ENCODE measurements at places on chromosomes 11 and 22. TPM values are rescaled to one million over a fixed set of nuclear protein-coding genes. Genes with fewer than 3 reads are reported as not detected.

- H3K36me3 ChIP-seq: peaks cover 6% of the 10 kb centered on the region
- no peak for DNase-seq
- H3K4me1 ChIP-seq: peaks cover 35% of the 10 kb centered on the region
- peaks cover 1% of the 10 kb centered on the region for H3K27me3 ChIP-seq
- H3K4me3 ChIP-seq: no peak overlapping the region
Observed at GRCh38 chr11:100910808-100911207, 218.8 kb downstream of the PGR start.

GRCh38 chr11:96237766-96238266, 105.2 kb downstream of the MAML2 start:
- H3K27ac ChIP-seq: no peak overlapping the region
- DNase-seq: no peak
- H3K36me3 ChIP-seq: no peaks in the 10 kb centered on the region
- no peaks in the 10 kb centered on the region for H3K27me3 ChIP-seq
- H3K4me1 ChIP-seq: peaks cover 3% of the 10 kb centered on the region

GRCh38 chr22:17120281-17120680, 879 bp downstream of the TMEM121B start:
- H3K36me3 ChIP-seq: no peaks in the 10 kb centered on the region
- peaks cover 48% of the 10 kb centered on the region for H3K4me1 ChIP-seq
- DNase-seq: peak; percentile 49
- no peak overlapping the region for H3K4me3 ChIP-seq
- H3K27me3 ChIP-seq: peaks cover 7% of the 10 kb centered on the region

- peaks cover 34% of the 10 kb centered on the region for H3K4me1 ChIP-seq
- DNase-seq: no peak
- H3K27ac ChIP-seq: peak overlapping the region; percentile 98
- H3K4me3 ChIP-seq: peak overlapping the region; percentile 89
- peaks cover 14% of the 10 kb centered on the region for H3K27me3 ChIP-seq
Observed at GRCh38 chr11:65085446-65085845, 1.4 kb downstream of the ZFPL1 start.

GRCh38 chr11:133595998-133596590, 63.8 kb upstream of the OPCML start:
- no peak for DNase-seq
- H3K4me1 ChIP-seq: no peaks in the 10 kb centered on the region
- H3K4me3 ChIP-seq: no peak overlapping the region
- no peaks in the 10 kb centered on the region for H3K36me3 ChIP-seq
- H3K27me3 ChIP-seq: peaks cover 2% of the 10 kb centered on the region
- H3K27ac ChIP-seq: no peak overlapping the region

DNA sequence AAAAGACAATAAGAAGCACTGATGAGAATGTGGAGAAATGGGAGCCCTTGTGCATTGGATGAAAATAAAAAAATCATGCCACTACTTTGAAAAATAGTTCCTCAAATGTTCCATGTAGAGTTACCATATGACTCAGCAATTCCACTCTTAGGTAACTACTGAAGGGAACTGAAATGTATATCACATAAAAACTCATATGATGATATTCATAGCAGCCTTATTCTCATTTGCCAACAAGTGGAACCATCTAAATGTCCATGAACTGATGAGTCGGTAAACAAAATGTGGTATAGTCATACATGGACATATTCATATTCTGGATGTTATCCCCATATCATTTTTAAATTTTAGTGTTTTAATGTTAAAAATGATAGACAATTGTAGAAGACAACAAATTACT, 3.5 kb downstream of the KRTAP5-9 start:
- no peak for DNase-seq
- no peak overlapping the region for H3K27ac ChIP-seq
- H3K27me3 ChIP-seq: no peaks in the 10 kb centered on the region
- no peaks in the 10 kb centered on the region for H3K36me3 ChIP-seq
- H3K4me1 ChIP-seq: no peaks in the 10 kb centered on the region

GRCh38 chr11:28903716-28904115, 795.5 kb downstream of the METTL15 start:
- DNase-seq: no peak
- H3K27ac ChIP-seq: no peak overlapping the region

DNA sequence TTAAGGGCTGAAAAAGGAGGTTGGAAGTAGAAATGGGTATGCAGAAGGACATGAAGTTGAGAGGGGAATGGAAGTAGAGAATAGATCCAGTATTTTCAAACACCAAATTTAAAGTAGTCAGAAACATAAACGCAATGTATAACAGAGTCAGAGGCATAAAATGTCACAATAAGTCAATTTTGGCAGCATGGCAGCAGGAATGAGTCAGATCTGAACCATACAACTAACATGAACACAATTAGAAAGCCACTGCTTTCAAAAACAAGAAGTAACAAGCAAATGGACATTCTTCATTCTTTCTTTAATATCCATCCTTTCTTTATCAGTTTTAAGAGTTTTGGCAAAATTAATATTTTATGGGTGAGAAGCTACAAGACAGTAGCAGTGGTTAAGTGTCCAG, 2.5 kb downstream of the CHORDC1 start:
- peak overlapping the region; percentile 12 for H3K4me3 ChIP-seq
- H3K36me3 ChIP-seq: peaks cover 3% of the 10 kb centered on the region
- H3K27ac ChIP-seq: peak overlapping the region; percentile 94
- peaks cover 89% of the 10 kb centered on the region for H3K4me1 ChIP-seq

DNA sequence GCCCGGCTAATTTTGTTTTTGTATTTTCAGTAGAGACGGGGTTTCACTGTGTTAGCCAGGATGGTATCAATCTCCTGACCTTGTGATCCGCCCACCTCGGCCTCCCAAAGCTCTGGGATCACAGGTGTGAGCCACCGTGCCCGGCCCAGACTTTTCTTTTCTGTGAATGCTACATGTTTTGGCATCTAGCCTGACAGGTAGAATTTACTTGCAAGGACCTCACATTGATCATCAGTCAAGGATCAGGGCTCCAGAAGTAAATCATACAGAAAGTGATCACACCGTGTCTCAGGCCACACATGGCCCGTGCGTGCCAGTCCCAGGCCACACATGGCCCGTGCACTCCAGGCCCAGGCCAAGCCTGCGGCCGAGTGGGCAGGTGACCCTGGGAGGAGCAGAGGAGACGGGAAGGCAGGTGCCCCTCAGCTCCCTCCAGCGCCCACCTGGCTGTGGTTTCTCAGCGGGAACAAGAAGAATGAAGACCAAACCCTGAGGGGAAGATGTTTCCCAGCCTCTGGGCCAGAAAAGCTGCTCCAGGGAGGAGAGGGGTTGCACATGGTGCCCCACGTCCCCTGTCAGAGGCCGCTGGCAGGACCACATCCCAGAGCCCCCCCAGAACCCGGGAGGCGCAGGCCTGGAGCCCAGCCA, 76.2 kb downstream of the BRD1 start:
- H3K27ac ChIP-seq: no peak overlapping the region
- H3K4me3 ChIP-seq: no peak overlapping the region
- H3K27me3 ChIP-seq: peaks cover 11% of the 10 kb centered on the region
- peaks cover 7% of the 10 kb centered on the region for H3K36me3 ChIP-seq

DNA sequence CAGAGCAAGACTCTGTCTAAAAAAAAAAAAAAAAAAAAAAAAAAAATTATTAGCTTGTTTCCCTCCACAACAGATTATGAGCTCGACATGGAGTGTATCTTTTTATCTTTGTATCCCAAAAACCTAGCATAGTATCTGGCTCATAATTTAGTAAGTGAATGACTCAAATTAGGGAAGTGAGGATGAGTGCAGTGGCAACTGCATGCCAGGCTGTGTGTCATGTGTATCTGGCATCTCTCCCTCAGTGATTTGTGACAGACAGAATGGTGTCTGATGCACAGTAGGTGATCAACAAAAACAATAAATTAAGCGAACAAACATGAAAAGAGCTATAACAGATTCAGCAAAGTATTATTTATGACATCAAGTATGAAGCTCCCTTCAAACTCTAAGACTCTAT, 7.2 kb downstream of the STK33 start:
- no peaks in the 10 kb centered on the region for H3K36me3 ChIP-seq
- no peak for DNase-seq
- no peaks in the 10 kb centered on the region for H3K27me3 ChIP-seq
- no peak overlapping the region for H3K27ac ChIP-seq
- no peak overlapping the region for H3K4me3 ChIP-seq

- H3K4me3 ChIP-seq: peak overlapping the region; percentile 96
- peaks cover 38% of the 10 kb centered on the region for H3K27me3 ChIP-seq
- peaks cover 66% of the 10 kb centered on the region for H3K4me1 ChIP-seq
Observed at GRCh38 chr11:65417702-65418430, 4.7 kb upstream of the NEAT1 start.

- H3K36me3 ChIP-seq: no peaks in the 10 kb centered on the region
- H3K27ac ChIP-seq: no peak overlapping the region
- H3K27me3 ChIP-seq: no peaks in the 10 kb centered on the region
Observed at GRCh38 chr11:131677828-131678470, 307.5 kb downstream of the NTM start.

DNA sequence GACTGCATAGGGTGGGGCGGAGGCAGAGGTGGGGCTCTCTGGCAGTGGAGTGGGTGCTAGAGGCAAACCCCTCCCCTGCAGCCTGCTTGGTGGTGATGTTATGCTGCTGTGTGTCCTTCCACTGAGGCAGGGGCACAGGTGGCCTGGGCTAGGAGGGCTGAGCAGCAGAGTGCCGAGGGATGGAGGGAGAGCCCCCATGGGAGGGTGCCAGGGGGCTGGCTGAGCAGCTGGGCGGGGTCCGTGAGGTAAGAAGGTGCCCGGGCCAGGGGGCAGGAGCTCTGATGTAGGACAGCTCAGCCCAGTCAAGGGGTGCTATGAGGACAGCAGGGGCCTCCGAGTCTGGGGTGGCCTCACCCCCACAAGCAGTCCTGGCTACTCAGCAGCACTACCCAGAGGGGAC, 4.2 kb downstream of the CLDN5 start:
- H3K27me3 ChIP-seq: peaks cover 2% of the 10 kb centered on the region
- H3K27ac ChIP-seq: no peak overlapping the region
- H3K4me1 ChIP-seq: no peaks in the 10 kb centered on the region

DNA sequence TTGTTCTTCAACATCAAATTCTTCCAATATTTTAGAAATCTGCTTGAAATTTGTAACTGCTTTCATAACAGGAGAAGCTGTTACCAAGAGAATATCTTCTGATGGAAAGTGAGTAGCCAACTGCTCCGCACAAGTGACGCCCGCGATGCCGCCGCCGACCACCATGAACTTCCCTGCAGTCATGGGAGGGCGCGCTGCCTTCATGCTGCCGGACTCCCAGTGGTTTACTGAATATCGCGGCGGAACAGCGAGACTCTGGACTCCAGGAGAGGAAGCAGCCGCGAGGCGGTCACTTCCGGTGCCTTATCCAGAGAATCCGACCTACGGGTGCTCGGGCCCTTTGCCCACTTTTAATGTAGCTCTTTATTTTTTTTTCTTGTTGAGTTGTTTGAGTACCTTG, 190.6 kb downstream of the GUCY1A2 start:
- H3K4me3 ChIP-seq: no peak overlapping the region
- no peaks in the 10 kb centered on the region for H3K4me1 ChIP-seq
- H3K36me3 ChIP-seq: no peaks in the 10 kb centered on the region
- DNase-seq: no peak

- H3K4me3 ChIP-seq: no peak overlapping the region
- H3K27ac ChIP-seq: no peak overlapping the region
- DNase-seq: no peak
- no peaks in the 10 kb centered on the region for H3K4me1 ChIP-seq
- H3K27me3 ChIP-seq: no peaks in the 10 kb centered on the region
- H3K36me3 ChIP-seq: no peaks in the 10 kb centered on the region
Observed at GRCh38 chr11:76179147-76179546, 27.2 kb downstream of the WNT11 start.

GRCh38 chr22:28812516-28812915, 12.1 kb upstream of the XBP1 start:
- peak overlapping the region; percentile 83 for H3K4me3 ChIP-seq
- H3K27ac ChIP-seq: peak overlapping the region; percentile 91
- H3K27me3 ChIP-seq: peaks cover 13% of the 10 kb centered on the region
- peaks cover 19% of the 10 kb centered on the region for H3K36me3 ChIP-seq
- DNase-seq: no peak
- H3K4me1 ChIP-seq: peaks cover 90% of the 10 kb centered on the region

GRCh38 chr11:15830741-15831428, 525.5 kb downstream of the SOX6 start:
- H3K27me3 ChIP-seq: no peaks in the 10 kb centered on the region
- H3K27ac ChIP-seq: no peak overlapping the region
- no peak for DNase-seq
- no peaks in the 10 kb centered on the region for H3K36me3 ChIP-seq
- H3K4me3 ChIP-seq: no peak overlapping the region
- H3K4me1 ChIP-seq: no peaks in the 10 kb centered on the region

DNA sequence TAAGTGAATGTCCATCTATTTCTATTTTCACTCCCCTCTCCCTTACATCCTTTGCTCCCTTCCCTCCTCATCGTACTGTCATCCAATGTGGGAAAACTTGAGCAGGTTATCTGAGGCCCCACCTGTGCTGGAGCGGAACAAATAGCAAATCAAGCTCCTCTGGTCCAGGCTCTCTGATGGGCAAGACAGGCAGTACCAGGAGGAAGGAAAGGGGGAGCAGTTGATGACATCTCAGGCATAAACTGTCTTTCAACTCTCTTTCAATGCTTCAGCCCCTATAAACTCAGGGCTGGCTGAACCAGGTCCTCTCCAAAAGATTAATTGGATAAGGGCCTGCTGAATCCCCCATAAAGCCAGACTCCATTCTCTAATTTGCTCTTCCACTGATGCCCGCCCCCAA, 1.5 kb upstream of the CCKBR start:
- H3K27ac ChIP-seq: no peak overlapping the region
- no peak for DNase-seq
- H3K4me3 ChIP-seq: peak overlapping the region; percentile 79
- no peaks in the 10 kb centered on the region for H3K36me3 ChIP-seq
- H3K27me3 ChIP-seq: peaks cover 8% of the 10 kb centered on the region

- H3K27ac ChIP-seq: no peak overlapping the region
- DNase-seq: no peak
- H3K27me3 ChIP-seq: peaks cover 5% of the 10 kb centered on the region
- H3K4me1 ChIP-seq: no peaks in the 10 kb centered on the region
- no peaks in the 10 kb centered on the region for H3K36me3 ChIP-seq
Observed at GRCh38 chr11:121248496-121248895, 44.1 kb upstream of the SC5D start.

RAB3IL1 gene
- not detected for polyA plus RNA-seq

ELFN2 gene
- polyA plus RNA-seq: not detected

SLC15A3 gene
- polyA plus RNA-seq: not detected

CXCR5 gene
- polyA plus RNA-seq: 0.05 TPM

PIH1D2 gene
- polyA plus RNA-seq: not detected

SMC1B gene
- polyA plus RNA-seq: 0.21 TPM

UPK2 gene
- 1.4 TPM for polyA plus RNA-seq

IL10RA gene
- 460 TPM for polyA plus RNA-seq

Measured in immature natural killer cell (primary cell).